ENCODE measurements at places on chromosomes 7 and 10. TPM values are rescaled to one million over a fixed set of nuclear protein-coding genes. Genes with fewer than 3 reads are reported as not detected.

KLF14 gene
- total RNA-seq: 0.05 TPM

SPDYE5 gene
- 0.35 TPM for total RNA-seq

MNX1 gene
- total RNA-seq: 0.87 TPM

OPN4 gene
- total RNA-seq: not detected

CTAGE15 gene
- total RNA-seq: 0.87 TPM

Measured in renal cortical epithelial cell (primary cell).